ENCODE measurements at places on chromosomes 4 and X. TPM values are rescaled to one million over a fixed set of nuclear protein-coding genes. Genes with fewer than 3 reads are reported as not detected.

SLC38A5 gene
- total RNA-seq = 123 TPM

TEX13D gene
- not detected for total RNA-seq

BLOC1S4 gene
- 22.3 TPM for total RNA-seq

TMEM271 gene
- total RNA-seq = not detected

CTSO gene
- total RNA-seq = 3.4 TPM

INPP4B gene
- 23.5 TPM for total RNA-seq

SULT1B1 gene
- 0.50 TPM for total RNA-seq

MCF2 gene
- 0.23 TPM for total RNA-seq

FAM149A gene
- 1.2 TPM for total RNA-seq

NPY1R gene
- not detected for total RNA-seq

GUCY1A1 gene
- total RNA-seq = 0.87 TPM

SCD5 gene
- 8.2 TPM for total RNA-seq

EPHA5 gene
- not detected for total RNA-seq

AVPR2 gene
- total RNA-seq = not detected

SRPX gene
- total RNA-seq = 1.2 TPM

DOK7 gene
- not detected for total RNA-seq

ADGRL3 gene
- not detected for total RNA-seq

ADAMTS3 gene
- not detected for total RNA-seq

SYP gene
- total RNA-seq = 1.9 TPM

ARAF gene
- 73.1 TPM for total RNA-seq

MAGEB10 gene
- not detected for total RNA-seq

SLITRK4 gene
- total RNA-seq = not detected

TRAPPC11 gene
- 30.3 TPM for total RNA-seq

YTHDC1 gene
- total RNA-seq = 70.7 TPM

ADRA2C gene
- total RNA-seq = not detected

CFAP47 gene
- total RNA-seq = not detected

COX7B gene
- total RNA-seq = 256 TPM

UGT2B15 gene
- total RNA-seq = not detected

DMP1 gene
- total RNA-seq = not detected

CDKL5 gene
- 1.1 TPM for total RNA-seq

C4orf51 gene
- total RNA-seq = not detected

STK32B gene
- total RNA-seq = not detected

OTUD6A gene
- not detected for total RNA-seq

FRMD7 gene
- not detected for total RNA-seq

RTL9 gene
- total RNA-seq = not detected

AR gene
- not detected for total RNA-seq

SPARCL1 gene
- total RNA-seq = not detected

RAB39B gene
- 9.4 TPM for total RNA-seq
